ENCODE measurements at places on chromosomes 1 and 21.
A peak's percentile ranks its signal among the peaks of the same experiment; 100 is the strongest.

- peak; percentile 31 for DNase-seq
Observed at GRCh38 chr1:91872559-91873081, 13.3 kb downstream of the TGFBR3 start.

DNA sequence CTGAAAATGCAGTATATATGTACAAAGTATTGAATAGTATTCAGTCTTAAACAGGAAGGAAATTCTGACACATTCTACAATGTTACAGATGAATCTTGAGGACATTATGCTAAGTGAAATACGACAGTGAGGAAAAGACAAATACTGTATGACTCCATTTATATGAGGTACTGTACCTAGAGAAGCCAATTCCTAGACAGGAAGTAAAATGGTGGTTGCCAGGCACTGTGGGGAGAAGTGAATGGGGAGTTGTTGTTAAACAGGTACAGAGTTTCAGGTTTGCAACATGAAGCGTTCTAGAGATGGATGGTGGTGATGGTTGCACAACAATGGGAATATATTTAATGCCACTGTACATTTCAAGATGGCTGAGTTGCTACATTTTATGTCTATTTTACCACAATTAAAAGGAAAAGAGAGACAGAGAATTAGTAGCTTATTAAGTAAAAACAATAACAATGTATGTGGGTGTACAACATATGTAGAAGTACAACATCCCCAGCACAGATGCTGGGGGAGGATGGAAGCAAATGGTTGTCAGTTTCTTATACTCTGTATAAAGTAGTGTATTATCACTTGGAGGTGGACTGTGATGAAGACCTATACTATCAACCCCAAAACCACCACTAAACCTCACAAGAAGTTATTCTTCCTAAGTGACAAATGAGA lies 3.9 kb upstream of the RAB4A start:
- DNase-seq: no peak

- no peak for DNase-seq
Observed at GRCh38 chr1:90714521-90714951, 2.6 kb downstream of the BARHL2 start.

- DNase-seq: no peak
Observed at GRCh38 chr1:224733027-224733911, 117.2 kb downstream of the CNIH3 start.

DNA sequence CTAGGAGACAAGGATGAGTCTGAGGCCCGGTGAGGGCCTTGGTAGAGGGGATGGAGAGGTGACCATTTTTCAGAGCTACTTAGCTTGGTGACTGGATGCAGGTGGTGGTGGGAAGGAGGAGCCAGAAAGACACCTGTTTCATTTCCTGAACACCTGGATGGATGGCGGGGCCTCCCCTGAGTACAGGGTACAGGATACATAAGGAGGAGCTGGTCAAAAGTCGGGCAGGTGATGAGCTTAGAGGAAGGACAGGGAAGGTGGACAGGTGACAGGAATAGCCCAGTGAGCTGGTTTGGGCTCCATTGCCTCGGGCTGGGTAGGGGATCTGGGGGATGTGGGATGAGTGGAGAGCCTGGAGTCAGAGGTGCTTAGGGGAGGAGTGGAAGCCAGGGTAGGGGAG lies 6.3 kb downstream of the FAAH start:
- DNase-seq: no peak

- no peak for DNase-seq
Observed at GRCh38 chr1:93016171-93016570, 54.9 kb upstream of the DIPK1A start.

DNA sequence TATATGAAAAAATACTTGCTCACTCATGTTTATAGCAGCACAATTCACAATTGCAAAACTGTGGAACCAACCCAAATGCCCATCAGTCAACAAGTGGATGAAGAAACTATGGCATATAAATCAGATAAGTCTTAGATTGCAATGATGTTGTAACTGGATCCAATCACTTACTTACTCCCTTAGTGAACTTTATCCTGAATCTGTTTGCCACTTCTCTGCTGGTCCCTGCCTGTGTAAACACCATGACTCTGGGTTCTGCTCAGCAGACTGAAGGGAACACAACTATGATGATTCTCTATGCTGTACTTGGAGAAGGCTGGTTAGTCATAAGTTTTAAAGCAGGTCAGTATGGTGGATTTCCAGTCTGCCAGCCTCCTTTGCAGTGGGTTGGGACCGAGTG lies 391.2 kb downstream of the RWDD3 start:
- DNase-seq: no peak

GRCh38 chr1:181079920-181080319 lies 8.6 kb upstream of the IER5 start:
- no peak for DNase-seq

DNA sequence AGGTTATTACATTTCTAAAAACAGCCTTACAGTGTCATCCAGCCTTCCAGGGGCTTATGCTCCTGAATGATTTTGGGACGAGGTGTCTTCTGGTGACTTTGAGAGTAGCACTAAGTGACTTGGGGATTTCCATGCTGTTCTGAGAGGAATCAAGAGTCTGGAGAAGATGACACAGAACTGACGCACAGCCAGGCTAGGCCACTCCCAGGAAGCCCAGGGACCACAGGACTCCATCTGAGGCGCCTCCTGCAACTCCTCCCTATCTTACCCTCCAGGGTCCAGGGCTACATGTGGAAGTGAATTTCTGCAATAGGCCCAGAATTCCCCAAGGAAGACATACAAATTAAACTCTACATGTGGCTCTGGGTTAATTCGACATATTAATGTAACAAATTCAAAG lies 92.5 kb downstream of the SLC25A24 start:
- peak; percentile 9 for DNase-seq

GRCh38 chr1:54596756-54597155 lies 26.6 kb downstream of the FAM151A start:
- DNase-seq: no peak

DNA sequence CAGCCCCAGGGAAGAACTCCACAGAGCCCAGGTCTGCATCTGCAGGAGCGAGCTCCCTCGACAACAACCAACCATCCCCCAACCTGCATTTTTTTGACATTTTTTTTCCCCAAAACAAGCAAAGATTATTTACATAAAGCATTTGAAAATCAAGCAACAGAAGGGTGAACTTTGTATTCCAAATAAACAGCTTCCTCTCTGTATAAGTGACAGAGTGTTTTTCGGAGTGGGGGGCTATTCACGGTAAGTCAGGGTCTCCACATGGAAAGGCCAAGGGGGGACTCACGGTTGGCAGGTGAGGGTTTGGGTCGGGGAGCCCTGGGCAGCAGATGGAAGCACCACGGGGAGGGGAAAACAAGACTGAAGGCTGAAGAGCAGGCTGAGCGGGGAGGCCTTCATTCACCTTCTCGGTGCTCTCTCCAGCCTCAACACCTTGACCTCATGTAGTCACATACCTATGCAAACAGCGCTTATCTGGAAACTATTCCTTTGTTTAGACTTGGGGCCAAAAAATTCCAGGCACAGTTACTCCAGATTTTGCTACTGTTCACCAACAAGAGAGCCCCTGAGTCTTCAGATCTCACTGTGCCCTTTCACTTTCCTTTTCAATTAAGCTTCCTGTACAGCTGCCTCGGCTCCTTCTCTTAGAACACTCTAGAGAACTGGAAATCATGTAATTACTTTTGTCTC lies 27.6 kb downstream of the C2CD2 start:
- DNase-seq: peak; percentile 54

DNA sequence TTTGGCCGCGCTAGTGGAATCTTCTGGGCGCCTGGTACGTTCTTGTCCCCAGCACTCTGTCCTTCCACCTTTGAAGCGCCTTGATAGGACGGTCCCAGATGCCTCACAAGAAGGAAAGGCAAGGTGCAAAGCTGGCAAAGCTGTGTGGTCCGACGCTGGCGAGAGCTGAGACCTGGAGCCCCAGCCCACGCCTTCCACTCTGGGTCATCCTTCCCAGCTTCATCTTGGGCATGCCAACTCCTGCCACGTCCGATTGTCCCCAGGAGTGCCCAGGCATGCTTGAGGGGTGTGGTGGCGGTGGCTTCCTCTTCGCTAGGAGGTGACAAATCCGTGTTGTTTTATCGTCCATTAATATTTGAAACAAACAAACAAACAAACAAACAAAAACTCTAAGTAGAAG lies 123.9 kb upstream of the DPYD start:
- no peak for DNase-seq

GRCh38 chr1:100187912-100188311 lies 9.9 kb upstream of the LRRC39 start:
- no peak for DNase-seq

DNA sequence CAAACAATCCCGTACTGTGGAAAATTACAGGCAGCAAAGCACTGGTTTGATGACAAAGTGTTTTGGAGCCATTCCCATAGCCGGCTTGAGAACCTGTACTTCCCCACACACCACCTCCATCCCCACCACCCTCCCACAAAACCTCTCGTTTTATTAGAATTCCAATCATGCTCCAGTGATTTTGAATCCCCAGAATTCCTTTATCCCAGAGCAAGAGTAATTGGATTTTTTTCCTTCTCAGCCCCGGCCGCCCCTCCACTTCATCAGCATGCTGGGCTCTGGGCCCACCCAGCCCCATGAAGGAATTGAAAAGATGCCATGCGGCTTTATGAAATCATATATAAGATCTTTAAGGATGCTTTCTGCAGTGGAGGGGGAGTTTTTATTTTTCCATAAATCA lies 136.6 kb downstream of the OMA1 start:
- no peak for DNase-seq

GRCh38 chr1:37430103-37430985 lies 44.0 kb upstream of the ZC3H12A start:
- DNase-seq: no peak

DNA sequence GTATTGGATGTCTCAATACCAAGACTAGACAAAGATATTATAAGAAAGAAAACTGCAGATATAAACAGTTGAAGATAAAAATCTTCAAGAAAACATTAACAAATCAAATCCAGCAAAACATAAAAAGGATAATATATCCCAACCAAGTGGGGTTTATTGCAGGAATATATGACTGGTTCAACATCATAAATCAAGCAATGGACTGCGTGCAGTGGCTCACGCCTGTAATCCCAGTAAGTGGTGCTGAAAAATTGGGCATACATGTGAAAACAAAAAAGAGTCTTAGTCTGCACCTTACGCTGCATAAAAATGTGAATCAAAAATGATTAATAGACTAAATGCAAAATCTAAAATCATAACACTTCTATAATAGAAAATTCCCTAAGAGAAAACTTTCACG lies 112.9 kb upstream of the PDE4B start:
- DNase-seq: no peak

DNA sequence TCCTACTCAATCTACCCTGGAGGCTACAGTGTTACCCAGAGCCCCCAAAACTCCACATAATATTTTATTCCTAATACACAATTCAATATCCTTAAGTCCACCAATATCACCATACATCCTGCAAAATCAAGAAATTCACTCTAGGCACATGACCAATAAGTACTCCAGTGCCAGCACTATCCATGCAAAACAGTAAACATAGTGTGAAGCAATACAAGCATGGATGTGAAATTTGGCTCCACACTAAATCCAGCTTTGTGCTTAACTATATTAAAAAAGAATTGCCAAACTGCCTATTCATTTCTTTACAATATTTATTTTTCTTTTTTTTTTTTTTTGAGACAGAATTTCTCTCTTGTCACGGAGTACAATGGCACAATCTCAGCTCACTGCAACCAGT lies 3.0 kb upstream of the MEAF6 start:
- no peak for DNase-seq

DNA sequence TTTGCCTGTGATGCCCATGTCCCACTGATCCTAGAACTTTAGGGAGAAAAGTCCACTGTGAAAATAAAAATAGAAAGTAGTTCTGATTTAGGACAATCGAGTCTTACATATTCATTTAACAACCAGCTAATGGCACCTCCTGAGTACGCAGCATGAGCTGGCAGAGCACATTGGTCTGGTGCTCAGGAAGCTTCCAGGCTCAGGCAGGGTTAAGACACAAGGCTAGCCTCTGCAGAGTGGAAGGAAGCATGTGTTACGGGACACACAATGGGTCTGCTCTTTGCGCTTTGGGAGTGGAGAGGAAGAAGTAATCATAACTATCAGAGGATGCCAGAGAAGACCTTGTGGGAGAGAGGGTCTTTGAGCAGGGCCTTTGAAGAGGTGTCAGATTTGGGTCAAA lies 4.2 kb upstream of the KLHDC8A start:
- DNase-seq: no peak

GRCh38 chr1:47684964-47685762 lies 247.3 kb downstream of the FOXD2 start:
- DNase-seq: no peak

DNA sequence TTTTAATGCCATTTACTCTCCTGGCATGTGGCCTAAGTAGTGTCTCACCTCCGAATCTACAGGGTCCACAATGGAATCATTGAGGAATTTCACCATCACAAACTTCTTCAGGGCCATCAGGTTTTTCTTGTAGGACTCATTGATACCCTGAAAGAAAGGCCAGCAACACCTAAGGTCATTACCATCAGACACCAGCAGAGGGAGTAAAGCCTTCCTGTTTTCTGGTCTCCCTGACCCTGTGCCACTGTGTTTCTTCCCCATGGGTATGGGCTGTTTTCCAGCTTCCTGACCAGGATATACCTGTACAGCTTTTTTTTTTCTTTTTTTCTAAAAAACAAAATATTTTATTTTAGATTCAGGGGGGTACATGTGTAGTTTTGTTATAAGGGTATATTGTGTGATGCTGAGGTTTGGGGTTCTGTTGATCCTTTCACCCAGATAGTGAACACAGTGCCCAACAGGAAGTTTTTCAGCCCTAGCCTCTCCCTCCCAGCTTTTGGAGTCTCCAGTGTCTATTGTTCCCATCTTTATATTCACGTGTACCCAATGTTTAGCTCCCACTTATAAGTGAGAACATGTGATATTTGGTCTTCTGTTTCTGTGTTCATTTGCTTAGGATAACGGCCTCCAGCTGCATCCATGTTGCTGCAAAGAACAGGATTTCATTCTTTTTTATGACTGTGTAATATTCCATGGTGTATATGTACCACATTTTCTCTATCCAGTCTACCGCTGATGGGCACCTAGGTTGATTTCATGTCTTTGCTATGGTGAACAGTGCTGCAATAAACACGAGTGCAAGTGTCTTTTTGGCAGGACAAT lies 18.3 kb downstream of the PPT1 start:
- peak; percentile 42 for DNase-seq

- DNase-seq: no peak
Observed at GRCh38 chr1:188877668-188878067, 1600.0 kb downstream of the BRINP3 start.

GRCh38 chr1:116680752-116681151 lies 13.2 kb upstream of the IGSF3 start:
- no peak for DNase-seq

- no peak for DNase-seq
Observed at GRCh38 chr1:29556657-29557056, 320.3 kb downstream of the PTPRU start.
